Midbrain (tissue), 1 donor: ENCODE measurements at places on chromosomes 6 and 20.

DNA sequence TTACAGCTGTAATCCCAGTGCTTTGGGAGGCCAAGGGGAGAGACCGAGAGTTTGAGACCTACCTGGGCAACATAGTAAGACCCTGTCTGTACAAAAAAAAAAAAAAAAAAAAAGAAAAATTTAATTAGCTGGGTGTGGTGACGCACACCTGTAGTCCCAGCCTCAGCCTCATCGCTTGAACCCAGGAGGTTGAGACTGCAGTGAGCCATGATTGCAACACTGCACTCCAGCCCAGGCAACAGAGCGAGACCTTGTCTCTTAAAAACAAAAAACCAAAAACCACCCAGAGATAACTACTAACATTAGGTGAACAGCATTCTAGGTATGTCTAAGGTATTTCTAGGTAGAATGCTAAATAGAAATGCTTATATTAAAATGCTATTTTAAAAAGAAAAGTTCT, 21.0 kb upstream of the PI16 start:
- no peak for DNase-seq

- no peak for DNase-seq
These were observed 329.3 kb upstream of the RNF24 start for GRCh38 chr20:4344670-4345069.

GRCh38 chr6:87742106-87742505, 40.1 kb upstream of the AKIRIN2 start:
- no peak for DNase-seq

GRCh38 chr6:75505424-75505823, 11.8 kb upstream of the FILIP1 start:
- no peak for DNase-seq

DNA sequence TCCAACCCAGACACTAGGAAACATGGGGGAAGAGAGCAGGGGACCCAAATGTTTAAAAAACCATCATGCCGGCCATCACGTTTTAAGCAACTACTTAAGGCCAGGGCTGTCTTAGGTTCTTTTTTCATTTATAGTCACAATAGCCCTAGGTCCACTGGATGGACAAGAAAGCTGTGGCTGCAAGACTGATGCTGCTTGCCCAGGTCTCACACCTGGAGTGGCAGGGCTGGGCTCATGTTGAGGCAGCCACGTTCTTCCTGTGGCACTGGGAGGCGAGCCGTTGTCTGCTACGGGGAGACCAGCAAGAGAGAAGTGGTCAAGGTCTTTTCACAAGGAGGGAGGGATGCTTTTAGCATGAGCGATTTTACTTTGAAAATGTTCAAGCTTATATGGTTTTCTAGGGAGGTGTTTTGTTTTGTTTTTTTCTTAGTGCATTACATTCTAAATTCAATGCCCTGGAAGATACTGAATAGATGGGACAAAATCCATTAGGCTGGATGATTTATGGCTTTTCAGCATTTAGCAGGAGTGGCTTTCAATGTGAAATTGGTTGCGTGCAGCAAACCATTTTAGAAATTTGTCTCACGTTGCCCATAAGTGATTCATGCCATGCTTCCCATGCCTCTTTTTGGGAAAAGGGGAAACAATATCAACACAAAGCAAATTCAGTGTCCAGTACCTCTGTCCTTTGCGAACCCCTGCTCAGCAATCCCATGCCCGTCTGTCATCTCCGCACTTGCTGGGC, 106.6 kb upstream of the SNX9 start:
- no peak for DNase-seq
